Activated CD4-positive, CD25-positive, alpha-beta regulatory T cell treated with anti-CD3 and anti-CD28 coated beads, Interleukin-2, amount 50 U/mL, for 72 hours (primary cell): ENCODE measurements at places on chromosomes 6 and 20.

DNA sequence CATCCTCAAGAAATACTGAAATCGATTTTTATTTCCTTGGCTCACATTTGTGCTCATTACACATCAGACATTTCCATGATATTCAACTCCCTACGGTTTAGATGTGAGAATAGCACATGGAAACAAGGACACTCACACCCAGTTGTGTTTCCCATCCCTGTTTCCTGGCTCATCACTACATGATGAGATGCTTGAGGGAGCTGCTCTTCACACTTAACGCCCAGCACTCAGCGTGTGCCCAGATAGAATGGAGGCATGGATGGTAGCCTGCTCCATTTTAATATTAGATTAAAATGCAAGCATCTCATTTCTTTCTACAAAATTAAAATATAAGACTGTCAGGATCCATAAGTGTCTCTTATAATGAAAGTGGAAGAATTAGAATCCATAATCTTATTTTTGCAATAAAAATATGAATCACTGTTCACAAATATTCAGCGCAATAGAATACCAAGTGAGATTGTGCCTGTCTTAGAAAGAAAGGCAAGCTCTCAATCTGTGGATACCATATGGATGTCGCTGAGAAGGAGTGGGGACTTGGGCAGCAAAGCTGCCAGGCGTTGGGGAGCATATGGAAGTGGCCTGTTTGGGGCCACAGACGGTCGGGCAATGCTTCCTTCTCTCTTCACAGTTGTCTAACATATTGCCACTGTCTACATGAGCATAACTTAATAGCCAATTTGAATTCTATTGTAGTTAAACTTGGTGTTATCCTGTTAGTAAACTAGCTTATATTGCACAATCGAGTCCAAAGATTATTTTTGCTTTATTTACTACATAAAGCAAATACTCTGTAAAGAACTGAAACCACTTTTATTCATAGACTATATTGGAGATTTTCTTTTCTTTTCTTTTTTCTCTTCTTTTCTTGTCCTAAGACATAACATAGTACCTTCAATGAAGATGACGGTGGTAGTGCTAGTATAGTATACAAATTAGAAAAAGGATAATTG lies 206.8 kb upstream of the QKI start:
- DNase-seq: no peak

- no peak for DNase-seq
Measured at GRCh38 chr6:33957131-33957891, 153.5 kb upstream of the MLN start.

- DNase-seq: no peak
Measured at GRCh38 chr6:134949927-134950326, at the start of gene ALDH8A1. Gene ALDH8A1, minus strand, starts transcription at chr6:134950101. Its CDS starts 48 bp downstream, at chr6:134950053.

DNA sequence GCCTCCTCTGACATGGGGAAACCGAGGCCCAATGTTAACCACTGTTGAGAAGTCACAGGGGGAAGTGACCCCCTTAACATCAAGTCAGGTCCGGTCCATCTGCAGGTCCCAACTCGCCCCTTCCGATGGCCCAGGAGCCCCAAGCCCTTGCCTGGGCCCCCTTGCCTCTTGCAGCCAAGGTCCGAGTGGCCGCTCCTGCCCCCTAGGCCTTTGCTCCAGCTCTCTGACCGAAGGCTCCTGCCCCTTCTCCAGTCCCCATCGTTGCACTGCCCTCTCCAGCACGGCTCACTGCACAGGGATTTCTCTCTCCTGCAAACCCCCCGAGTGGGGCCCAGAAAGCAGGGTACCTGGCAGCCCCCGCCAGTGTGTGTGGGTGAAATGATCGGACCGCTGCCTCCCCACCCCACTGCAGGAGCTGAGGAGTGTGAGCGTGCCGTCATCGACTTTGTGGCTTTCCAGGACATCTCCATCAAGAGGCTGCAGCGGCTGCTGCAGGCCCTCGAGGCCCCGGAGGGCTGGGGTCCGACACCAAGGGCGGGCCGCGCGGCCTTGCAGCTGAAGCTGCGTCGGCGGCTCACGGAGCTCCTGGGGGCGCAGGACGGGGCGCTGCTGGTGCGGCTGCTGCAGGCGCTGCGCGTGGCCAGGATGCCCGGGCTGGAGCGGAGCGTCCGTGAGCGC lies 1.6 kb downstream of the TNFRSF6B start:
- DNase-seq: no peak

GRCh38 chr6:54913211-54913610 lies 66.6 kb downstream of the FAM83B start:
- no peak for DNase-seq

DNA sequence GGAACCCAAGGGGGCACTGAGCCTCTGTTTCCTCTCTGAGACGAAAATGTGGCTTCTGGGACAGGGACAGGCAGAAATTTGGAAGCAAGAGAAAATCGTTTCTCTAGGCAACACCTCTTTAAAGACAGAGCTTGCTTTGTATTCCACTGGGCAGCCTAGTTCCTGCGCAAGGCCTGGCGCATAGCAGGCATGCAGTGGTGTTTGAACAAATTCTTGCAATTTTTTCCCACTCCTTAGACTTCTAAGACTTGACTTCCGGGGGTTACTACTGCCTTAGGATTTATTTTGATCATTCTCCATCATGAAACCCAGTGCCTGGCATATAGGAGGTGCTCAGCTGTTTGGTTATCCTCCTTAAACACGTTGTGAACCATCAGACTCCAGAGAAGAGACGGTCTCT lies 249.0 kb upstream of the KCNG1 start:
- no peak for DNase-seq

GRCh38 chr6:124423621-124424020 lies 538.6 kb upstream of the RNF217 start:
- DNase-seq: no peak

- no peak for DNase-seq
Measured at GRCh38 chr20:51287628-51288413, 254.7 kb downstream of the NFATC2 start.

DNA sequence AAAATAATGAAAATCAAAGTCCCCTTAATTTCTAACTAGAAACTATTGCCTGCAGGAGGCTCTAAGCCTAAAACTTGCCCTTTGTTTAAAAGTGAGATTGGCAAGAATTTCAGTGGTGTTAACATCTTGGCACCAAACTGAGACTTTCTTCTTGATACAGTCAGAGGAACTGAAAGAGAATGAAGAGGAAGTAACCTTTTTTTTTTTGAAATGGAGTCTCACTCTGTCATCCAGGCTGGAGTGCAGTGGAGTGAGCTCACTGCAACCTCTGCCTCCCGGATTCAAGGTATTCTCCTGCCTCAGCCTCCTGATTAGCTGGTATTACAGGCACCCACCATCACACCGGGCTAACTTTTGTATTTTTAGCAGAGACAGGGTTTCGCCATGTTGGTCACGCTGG lies 3.6 kb downstream of the DOP1A start:
- DNase-seq: no peak

- no peak for DNase-seq
Measured at GRCh38 chr6:39079197-39080125, 30.9 kb downstream of the GLP1R start.

- DNase-seq: no peak
Measured at GRCh38 chr6:105545228-105545920, 142.5 kb upstream of the PREP start.

DNA sequence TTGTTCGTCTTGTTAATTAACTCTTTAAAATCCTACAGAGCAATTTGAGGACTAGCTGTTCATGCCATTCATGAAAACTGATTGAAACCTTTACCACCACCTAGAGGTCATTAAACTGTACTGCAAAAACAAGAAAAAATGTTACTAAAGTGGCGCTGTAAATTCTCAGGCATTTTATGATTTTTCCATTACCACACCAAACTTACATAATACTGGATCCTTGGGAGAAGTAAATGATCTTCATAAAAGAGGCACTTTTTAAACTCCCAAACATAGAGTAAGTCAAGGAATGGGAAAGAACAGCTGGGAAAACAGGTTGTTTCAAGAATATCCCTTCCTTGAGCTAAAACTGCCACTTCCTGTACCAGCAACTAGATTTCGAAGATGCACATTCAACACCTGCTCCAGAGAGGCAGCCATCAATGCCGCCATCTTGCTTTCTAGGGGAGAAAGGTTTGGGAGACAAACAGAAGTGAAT lies 54.3 kb downstream of the MYLIP start:
- no peak for DNase-seq
